ENCODE measurements at places on chromosomes 5 and 9.

DNA sequence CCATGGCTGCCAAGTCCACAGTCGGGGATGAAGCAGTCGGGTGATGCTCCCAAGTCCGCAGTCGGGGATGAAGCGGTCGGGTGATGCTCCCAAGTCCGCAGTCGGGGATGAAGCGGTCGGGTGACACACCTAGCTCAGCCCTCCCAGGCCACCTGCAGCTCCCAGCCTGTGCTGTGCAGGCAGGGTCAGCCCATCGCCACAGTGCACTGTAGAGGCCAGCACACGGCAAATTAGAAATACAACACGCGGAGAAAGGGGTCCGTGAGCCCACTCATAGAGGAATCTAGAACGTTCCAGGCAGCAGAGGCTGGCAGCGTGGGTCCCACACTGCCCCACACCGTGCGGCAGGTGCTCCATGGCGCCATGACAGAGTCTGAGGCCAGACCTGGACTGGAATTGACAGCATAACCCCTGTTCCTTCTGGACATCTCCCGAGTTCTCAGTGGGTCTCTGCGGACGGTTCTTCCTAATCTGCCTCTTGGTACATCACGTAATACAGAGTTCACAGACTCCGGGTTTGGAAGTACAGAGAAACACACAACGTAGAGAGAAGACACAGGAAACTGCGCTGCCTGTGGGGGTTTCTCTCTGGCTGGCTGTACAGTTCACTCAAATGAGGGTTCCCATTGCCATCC, 7.7 kb upstream of the EXOC3 start:
- no peak for DNase-seq

DNA sequence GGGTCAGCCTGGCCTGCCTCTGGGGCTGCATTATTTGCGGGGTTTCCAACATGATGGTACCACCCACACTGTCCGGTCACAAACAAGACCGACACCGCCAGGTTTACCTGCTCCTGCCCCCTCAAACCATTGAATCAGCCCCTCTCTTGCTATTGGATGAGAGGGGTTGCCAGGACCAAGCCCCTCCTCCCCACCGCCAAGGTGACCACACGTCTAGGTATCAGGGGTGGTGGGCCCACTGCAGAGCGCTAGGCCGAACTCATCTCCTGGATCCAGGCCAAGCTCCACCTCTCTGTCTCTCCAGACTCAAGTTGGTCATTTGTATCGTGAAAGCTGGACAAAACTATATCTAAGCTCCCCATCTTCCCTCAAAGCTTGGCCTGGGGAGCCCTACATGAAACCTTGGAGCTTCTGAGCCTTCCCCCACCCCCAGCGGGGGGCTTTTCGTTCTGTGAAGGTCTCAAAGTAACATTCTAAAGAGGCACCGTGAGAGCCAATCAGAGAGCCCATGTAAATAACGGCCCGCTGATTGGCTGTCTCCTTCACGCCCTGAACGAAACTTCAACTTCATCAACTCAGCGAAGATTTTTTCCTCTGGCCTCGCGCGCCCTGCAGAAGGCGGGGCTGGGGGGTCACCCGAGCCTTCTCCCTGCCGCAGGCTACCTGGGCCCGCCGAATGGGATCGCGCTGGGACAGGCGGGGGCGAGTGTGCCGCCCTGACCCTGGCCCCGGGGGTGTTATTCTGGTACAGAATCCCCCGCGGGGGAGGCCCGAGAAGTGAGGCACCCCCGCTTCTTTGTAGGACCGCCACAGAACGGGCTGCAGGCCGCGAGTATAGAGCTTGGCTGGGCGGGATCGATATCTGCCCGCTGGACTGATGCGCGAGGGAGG, 49.6 kb upstream of the PSD2 start:
- peak; percentile 88 for DNase-seq

DNA sequence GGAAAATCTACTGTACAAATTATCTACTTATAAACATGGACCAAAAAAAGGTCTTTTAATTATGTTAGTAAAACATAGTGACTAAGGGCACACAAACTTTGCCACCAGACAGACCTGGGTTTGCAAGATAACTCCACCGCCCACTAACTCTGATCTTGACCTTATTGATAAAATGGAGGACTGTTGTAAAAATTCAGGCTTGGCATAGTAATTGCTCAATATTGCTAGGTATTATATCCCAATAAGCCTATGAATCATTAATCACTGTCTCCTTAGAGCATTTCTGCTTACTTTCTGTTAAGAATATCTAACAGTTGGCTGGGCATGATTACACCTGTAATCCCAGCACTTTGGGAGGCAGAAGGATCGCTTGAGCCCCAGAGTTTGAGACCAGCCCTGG, 3.8 kb downstream of the C9orf40 start:
- DNase-seq: no peak

- no peak for DNase-seq
Measured at GRCh38 chr9:29445751-29446150, 1872.5 kb upstream of the C9orf72 start.

DNA sequence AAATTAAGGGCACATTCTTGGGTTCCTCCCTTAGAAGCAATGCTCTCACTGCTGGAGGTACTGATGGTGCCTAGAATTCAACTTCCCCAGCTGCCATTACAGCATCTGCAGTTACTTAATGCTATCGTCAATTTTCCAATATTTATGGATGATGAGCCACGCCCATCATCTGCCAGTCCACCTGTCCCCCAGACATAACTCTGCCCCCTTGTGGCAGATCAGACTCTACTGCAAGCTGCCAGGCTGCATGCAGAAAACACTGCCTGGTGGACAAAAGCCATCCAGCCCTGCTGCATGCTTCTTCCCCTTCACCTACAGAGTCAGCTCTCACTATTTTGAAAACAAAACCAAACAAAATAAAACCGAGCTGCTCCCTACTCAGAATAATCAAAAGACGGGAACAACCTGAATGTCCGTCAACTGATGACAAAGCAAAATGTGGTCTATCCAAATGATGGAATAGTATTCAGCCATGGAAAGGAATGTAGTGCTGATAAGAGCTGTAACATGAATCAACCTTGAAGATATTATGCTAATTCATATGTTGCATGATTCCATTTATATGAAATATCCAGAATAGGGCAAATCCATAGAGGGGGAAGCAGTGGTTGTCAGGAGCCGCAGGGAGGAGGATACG, 66.4 kb downstream of the RETREG1 start:
- DNase-seq: peak; percentile 56

- DNase-seq: no peak
Measured at GRCh38 chr9:124449381-124450151, 685 bp upstream of the ADGRD2 start.

DNA sequence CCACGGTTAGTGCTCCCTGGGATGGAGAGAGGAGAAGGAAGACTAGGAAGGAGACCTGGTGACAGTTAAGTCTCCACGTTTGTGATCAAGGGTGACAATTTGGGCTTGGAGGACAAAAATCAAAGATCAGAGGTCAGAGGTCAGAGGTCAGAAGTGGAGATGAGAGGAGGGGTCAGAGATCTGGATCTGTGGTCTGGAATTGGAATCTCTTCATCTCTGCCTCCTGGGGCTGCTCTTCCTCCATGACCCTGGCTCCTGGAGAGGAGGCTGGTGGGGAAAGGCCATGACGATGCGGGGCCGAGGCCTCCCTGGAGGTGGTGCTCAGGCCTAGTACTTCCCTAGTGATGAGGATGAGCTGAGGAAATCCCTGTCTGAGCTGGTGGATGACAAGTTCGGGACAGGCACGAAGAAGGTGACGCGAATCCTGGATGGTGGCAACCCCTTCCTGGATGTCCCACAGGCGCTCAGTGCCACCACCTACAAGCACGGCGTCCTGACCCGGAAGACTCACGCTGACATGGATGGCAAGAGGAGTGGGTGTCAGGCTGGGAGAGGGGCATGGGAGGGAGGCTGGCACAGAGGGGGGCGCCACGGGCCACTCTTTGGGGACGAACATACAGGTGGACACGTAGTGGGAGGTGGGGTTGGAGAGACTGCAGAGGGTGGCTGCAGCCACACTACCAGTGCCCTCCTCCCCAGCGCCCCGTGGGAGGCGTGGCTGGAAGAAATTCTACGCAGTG, 41.0 kb downstream of the PSD2 start:
- DNase-seq: no peak

GRCh38 chr9:132201139-132201538, 39.3 kb downstream of the NTNG2 start:
- no peak for DNase-seq

All from WTC11 (cell line).